ENCODE measurements at places on chromosomes 2 and 18.

DNA sequence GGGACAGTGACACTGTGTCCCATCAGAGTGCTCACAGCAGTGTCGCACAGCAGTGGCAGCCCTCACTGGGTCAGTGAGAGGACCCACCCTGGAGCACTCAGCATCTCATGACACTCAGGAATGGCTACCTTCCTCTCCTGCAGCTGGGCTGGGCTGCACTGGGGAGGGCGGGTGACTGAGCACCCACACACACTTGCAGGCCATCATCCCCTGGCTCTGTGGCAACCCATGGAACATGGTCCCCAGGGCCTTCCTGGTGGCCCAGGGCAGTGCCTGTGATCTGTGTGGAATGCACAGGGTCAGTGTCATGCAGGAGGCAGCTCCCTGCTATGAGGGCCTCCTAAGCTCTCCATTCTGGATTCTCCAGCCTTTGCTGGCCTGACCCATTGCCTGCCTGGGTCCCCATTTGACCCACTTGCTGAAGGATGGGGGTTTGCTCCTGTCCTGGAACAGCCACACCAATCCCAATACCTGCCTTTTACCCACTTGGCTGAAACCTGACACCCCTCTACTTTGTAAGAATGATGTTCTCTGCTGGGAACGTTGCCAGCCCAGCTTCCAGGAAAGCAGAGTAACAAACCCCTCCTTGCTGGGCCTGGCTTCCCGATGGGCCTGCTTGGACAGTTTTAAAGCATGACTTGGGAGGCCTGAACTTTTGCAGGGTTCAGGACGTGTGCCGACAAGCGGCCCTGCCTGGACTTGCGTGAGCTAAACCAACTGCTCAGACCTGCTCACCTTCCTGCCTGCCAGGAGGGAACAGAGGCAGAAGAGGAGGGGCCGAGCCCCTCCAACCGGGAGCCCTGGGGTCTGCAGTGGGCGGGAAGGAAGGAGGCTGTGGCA lies 13.7 kb downstream of the HS6ST1 start:
- DNase-seq: peak; percentile 89

GRCh38 chr2:40457837-40458236 lies 5.9 kb upstream of the SLC8A1 start:
- DNase-seq: no peak

DNA sequence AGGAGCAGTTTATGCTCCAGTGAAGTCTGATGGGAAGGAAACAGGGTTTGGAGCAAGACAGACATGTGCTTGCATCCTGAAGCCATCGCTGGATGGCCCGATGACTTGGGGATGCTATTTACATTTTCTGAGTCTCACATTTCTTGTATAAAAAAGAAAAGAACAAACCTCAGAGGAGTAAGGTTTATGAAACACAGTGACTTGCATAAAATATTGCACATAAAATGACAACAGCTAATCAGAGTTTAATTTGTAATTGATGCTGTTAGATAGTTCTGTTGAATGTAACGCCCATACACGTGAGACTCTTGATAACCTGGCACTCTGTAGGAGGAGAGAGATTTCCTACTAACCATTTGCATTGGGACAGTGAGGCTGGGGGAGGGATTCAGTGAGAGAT lies 16.5 kb downstream of the PRELID3A start:
- DNase-seq: no peak

DNA sequence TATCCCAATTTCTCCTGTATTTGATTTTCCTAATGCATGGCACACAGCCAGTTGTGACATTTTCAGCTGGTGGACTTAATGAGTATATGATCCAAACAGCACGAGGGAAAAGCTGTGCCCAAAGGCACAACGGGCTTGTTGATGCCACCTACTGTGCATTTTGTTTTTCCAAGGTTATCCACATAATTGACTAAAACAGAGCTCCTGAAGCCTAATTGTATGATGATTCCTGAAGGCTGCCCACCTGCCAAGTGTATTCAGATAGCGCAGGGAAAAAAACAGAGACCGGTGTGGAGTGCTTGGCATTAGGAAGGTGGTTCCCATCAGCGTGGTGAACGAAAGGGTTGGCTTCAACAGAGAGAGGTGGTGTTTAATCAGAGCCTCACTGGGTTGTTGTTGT lies 14.9 kb downstream of the RBMS1 start:
- DNase-seq: no peak

DNA sequence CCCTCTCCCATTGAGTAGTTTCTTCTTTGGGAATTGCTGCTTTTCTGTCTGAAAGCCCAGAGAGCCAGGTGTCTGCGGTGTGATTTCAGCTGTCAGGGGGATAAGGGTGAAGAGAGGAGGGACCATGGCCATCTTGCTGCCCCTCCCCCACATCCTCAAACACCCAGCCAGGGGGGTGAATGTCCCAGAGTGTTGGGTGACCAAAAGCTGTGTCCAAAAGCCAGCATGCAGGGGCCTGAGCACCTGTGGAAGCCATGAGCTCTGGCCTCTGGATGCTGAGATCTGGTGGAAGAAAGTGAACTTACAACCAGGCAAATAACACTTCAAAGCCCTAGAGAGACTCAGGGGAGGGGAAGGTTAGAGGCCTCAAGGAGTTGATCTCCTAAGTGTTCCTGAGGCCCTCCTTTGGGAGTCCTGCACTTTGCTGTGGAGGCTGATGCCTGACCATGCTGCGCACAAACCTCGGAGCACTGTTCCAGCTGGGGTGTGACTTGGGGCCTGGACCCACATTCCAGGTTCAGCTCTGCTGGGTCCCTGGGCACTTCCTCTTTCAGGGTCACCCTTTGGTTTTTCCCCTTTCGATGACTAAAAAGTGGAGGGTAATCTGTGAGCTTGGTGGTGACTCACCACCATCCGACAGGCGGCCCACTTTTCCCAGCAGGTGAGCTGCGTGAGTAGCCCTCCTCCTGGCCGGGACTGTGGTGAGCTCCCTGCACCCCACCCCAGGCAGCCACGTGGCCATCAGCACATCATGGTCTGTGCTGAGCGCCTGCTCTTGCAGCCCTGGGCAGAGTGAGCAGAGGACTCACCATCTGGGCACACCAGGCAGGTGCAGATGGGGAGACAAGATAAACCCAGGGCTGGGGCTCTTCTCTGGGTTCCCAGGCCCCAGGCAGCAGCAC lies 66.8 kb upstream of the FOSL2 start:
- DNase-seq: no peak

- DNase-seq: no peak
Measured at GRCh38 chr2:218569038-218569431, 396 bp downstream of the CNOT9 start.

DNA sequence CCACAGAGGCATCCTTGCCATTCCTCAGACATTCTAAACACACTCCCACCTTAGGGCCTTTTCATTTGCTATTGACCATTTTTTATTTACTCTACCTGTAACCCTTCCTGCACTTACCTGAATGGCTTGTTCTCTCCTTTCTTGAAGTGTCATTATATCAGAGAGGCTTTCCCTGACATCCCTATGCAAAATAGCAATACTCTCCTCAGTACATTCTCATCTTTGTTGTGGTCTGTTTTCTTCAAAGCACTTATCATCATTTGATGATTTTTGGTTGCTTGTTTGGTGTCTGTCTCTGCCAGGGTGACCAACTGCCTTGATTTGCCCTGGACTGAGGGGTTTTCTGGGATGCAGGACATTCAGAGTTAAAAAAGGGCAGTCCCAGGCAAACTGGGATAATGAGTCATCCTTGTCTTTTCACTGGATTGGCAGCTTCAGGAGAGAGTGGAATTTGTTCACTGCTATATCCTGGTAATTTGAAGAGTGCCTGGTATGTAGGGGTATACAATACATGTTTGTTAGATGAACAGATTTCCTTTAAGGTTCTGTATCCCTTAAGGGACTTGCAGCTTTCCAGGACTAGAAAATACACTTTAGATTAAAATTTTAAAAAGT lies 102.4 kb downstream of the BABAM2 start:
- peak; percentile 12 for DNase-seq

GRCh38 chr2:119247844-119248271 lies 24.2 kb downstream of the STEAP3 start:
- no peak for DNase-seq

- no peak for DNase-seq
Measured at GRCh38 chr2:24763843-24764242, 29.3 kb downstream of the PTRHD1 start.

DNA sequence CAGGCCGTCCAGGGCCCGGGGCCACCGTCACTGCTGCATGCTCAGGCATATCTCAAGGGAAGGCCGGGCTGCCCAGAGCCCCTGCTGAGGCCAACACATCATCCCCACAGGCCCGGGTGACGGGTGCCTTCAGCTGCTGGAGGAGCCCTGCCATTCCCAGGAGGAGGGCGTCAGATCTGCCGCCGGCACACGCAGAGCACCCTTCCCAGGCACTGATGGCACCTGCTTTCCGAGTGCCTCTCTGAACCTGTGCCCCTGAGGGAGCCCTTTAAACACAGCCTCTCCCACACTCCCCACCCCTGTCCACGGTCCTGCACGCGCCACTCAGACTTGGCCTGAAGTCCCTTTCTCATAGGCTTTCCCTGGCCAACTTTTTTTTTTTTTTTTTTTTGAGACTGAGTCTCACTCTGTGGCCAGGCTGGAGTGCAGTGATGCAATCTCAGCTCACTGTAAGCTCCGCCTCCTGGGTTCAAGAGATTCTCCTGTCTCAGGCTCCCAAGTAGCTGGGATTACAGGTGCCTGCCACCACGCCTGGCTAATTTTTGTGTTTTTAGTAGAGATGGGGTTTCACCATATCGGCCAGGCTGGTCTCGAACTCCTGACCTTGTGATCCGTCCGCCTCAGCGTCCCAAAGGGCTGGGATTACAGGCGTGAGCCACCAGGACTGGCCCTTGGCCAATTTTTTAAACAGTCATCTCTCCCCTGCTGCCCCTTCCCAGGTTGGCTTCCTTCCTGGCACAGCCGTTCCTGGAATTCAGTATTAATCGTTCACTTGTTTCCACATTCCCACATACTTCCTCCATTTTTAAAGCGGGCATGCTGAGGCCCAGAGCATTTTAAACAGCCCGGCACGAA lies 211.7 kb downstream of the NDUFA10 start:
- DNase-seq: no peak

DNA sequence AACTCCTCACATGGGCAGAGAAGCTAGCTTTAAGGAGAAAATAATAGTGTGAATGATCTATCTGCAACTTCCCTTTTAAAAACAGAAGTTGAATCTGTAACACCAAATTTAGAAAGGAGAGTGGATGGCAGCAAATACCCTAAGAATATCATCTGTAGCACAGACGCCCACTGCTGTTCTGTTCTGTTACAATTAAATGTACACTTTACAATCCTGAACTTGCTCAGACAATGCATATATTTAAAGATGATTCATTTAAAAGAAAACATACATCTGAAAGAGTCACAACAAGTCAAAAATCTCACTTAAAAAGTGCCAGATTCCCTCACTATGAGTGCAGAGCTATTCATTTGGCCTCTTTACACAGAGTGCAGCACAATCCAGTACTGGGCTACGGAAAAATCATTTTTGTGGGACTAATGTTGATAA lies 8.0 kb upstream of the SERTAD2 start:
- DNase-seq: no peak

GRCh38 chr18:5667356-5667755 lies 123.6 kb upstream of the EPB41L3 start:
- DNase-seq: no peak

DNA sequence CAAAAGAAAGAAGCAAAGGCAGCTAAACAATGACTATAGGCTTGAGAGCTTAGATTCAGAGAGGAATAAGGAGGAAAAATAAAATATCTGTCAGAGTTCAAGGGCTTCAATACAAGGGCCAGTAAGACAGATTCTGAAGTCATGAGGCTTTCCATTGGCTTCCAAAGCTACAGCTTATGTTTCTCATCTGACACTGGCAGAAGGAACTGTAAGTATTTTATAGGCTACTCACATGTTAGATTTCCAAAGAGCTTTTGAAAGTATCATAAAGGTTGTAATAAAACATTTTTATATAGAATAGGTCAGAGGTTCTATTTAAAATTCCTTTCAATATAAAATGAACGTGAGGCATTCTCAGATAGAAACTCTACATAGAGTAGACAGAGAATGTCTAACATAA lies 746.6 kb upstream of the NXPH2 start:
- no peak for DNase-seq

GRCh38 chr2:198890490-198890889 lies 567.2 kb downstream of the SATB2 start:
- no peak for DNase-seq

- DNase-seq: no peak
Measured at GRCh38 chr2:72961853-72962468, 44.6 kb downstream of the EMX1 start.

GRCh38 chr2:85681372-85681763 lies 12.8 kb upstream of the GNLY start:
- DNase-seq: no peak

- DNase-seq: no peak
Measured at GRCh38 chr2:220894069-220894468, 678.0 kb downstream of the EPHA4 start.

GRCh38 chr2:147679191-147679954 lies 165.5 kb upstream of the ACVR2A start:
- DNase-seq: no peak

DNA sequence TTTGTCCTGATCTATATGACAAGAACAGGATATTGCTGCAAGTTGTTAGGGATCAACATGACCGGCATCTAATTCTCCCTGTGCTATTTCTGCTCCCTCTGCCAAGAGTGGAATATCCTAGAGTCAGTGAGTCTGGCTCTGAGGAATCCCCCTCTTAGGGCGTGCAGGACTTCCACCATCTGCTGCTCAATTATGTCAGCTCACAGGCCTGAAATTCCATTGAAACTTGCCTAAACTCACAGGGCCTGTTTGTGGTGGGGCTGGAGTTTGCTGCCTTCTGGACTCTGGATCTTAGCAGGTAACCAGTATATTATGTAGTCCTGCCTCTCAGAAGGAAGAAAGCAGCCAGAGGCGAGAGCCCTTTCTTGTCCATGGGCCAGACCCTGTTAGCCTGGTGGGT lies 323.0 kb downstream of the TSN start:
- no peak for DNase-seq

DNA sequence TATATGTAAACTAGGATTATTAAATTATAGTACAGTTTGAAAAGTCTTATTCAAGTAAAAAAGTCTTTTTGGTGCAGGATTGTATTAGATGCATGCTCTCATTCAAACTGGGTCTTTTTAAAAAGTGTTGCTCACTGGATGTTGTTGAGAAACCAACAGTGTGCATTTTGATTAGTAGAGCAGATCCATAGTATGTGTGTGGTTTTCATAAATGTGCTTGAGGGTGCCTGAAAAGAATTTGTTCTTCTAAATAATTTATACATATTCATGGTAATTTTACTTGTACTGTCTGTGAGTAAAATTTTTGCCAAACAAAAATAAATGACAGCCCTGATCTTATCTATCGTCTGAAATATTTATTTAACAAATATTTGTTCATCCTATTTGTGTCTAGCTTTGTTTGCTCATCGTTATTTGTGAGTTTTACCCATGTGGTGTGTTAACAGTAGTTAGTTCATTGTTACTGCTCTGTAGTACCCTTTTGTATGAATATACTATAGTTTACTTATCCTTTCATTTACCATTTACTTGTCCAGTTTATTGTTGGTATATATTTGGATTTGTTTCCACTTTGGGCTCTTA lies 50.4 kb downstream of the PTPN4 start:
- DNase-seq: no peak

DNA sequence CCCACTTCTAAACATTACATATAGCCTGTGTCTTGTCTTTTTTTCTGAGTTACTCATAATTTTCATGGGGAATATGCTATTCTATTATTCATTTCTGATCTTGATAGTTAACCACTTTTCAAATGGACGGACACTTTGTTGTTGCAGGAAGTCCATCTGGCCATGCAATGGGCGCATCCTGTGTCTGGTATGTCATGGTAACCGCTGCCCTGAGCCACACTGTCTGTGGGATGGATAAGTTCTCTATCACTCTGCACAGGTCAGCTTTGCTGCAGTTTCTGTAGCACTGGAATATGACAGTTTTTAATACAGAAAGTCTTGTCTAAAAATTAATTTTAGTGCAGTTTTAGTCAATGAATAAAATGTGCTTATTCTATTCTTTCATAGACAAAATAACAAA lies 3.3 kb downstream of the G6PC2 start:
- no peak for DNase-seq

Measured in AG04449 (cell line).